CD4-positive, alpha-beta T cell (primary cell): ENCODE measurements at places on chromosomes 7 and 10.

DNA sequence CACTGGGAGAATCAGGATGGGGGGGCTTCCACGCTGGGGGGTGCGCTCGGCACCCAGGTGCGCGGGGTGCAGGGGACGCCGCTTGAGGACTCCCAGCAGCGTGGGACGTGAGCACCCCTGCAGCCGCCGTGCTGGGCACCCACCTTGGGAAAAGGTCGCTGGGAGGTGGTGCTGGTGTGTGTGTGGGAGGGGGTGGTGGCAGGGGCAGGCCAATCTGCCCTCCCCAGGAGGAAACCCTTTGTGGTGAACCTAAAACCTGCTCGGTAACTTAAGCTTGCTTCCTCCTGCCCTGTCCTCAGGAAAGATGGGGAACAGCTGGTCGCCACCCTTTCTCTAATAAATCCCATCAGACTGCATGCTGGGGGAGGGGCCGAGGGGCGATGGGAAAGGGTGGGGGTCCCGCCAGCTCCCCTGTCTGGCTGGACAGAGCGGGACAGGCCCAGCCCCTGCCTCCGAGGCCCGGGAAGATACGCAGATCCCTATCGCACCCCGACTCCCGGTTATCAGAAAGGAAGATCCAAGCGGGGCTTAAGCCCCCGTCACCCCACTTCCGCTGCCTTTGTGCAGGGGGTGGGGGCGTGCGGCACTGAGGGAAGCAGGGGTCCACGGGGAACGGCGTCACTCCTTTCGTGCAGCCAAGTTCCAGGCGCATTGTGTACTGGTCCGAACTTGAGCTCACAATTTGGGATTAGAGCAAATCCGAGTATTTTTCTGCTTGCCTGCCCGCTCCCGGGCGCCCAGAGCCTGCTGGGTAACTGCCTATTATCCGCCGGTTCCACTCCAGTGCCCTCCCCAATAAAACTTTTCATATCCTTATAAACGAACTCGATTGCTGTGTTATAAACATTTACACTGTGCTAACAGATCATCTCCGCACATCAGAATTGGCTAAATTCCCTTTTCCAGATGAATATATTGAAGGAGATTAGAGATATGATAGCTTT lies 64.6 kb downstream of the UNCX start:
- no peak for DNase-seq

DNA sequence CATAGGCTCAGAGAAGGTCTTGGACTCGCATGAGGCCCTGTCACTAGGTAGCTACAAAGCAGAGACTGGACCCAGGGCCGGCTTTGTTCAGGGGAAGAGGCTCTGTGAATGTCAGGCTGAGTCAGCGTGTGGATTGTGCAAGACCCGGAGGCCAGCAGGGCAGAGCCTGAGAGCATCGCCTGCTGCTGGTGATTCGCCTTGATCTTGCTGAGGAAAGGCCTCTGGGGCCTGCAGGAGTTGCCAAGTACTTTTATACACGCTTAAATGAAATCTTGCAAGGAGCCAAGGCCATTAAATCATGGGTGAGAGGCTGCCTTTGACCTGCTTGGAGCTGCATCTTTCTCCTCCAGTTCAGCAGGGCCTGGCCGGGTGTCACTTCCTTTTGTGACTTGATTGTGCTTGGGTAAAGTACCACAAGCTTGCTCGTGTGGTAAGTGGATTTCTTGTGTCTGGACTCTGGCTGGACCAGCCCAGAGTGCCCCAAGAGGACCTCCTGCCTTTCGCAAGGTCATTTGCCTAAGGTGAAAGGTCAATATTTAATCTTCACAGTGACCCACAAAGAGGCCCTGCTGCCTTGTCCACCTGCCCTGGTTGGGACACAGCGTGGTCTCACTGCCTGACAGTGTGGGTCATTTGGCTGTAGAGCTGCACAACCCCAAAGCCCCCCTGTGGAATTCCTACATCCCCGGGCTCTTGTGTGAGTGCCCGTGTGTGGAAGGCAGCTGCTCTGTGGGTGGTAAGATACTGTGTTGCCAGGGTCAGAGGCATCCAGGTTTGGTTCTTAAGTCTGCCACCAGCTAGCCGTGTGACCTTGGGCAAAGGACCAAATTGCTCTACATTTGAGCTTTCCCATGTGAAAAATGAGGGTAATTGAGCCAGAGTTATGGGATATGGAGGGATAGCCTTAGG lies 38.6 kb upstream of the SH2D4B start:
- no peak for DNase-seq

DNA sequence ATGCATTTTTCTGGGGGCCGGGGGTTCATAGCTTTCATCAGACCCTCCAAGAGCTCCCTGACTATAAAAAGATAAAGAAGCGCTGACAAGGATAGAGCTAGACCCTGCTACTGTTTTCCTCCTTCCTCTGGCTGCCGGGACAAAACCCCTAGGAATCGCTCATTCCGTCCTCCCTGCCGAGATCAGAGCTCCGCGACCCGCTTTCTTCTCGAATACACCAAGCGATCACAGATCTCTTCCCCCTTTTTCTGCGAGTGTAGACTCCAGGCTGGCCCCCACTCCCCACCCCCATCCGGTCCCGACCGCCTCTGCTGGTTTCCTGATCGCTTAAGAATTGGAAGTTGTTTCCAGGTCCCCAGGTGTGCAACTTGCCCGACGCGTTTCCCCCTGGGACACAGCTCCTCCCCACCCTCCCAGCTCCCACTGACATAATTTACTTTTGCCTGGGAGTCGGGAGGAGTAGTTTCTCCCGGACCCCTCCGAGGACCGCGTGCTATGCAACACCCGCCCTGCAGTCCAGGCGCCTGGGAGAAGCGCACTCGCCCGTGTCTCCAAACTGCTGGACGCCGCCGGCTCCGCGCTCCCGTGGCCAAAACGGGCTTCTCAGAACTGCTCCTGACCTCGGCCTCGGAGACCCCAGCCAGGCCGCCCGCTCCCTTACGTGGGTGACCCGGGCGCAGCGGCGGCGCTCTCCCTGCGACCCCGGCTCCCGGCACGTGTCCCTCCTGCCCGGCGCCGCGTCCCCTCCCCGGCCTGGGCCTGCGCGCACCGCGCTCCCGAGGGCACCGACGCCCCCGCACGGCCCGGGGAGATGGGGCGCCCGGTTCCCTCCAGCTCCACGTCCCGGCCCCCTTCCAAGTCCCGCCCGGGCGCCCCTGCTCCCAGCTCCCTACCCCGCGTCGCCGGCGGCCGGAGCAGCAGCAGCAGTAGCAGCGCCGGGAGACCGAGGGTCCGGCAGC lies 552 bp downstream of the IL15RA start:
- no peak for DNase-seq

DNA sequence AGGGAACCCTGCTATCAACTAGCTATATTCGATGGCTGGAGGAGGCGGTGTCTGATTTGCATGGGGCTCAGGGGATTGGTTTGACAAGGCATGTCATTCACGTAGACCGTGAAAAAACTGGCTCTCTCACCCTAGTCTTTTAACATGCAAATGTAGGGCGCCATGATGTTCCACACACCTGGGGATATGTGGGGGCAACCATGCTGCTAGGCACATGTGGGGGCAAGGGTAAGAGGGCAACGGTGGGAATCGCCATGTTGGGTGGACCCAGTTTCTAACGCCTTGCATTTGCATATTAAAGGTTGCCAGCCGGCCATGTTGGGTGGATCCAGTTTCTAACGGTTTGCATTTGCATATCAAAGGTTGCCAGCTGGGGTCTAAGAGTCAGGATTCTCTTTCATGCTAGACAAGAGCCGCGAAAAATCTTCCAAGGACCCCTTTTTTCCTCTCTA lies 419.2 kb upstream of the NFE2L3 start:
- DNase-seq, result no peak
